ENCODE measurements at places on chromosomes 3 and 15.

DNA sequence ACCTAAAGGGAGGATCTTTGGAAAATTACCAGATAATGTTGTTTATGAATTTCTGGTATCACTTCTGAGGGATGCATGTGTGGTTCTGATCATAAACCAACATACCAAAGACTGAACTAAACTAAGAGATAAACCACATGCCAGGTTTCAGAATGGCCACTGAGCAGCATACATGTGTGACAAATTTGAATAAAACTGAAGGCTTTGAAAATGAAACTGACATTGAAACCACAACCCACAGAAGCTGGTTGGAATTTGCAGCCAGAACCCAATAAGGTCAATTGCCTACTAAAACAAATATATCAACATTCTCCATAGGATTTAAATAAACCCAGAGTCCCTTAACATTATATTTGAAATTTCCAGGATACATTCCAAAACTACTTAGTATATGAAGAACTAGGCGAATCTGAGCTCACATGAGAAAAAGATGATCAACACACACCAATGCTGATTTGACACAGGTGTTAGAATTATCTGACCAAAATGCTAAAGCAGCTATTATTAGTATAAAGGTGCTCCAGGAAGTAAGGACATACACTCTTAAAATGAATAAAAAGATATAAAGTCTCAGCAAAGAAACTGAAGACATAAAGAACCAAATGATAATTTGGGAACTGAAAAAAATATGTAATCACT lies 125.0 kb downstream of the ZNF280D start:
- DNase-seq, result no peak

GRCh38 chr3:155001289-155002010 lies 78.7 kb upstream of the MME start:
- DNase-seq, result no peak

DNA sequence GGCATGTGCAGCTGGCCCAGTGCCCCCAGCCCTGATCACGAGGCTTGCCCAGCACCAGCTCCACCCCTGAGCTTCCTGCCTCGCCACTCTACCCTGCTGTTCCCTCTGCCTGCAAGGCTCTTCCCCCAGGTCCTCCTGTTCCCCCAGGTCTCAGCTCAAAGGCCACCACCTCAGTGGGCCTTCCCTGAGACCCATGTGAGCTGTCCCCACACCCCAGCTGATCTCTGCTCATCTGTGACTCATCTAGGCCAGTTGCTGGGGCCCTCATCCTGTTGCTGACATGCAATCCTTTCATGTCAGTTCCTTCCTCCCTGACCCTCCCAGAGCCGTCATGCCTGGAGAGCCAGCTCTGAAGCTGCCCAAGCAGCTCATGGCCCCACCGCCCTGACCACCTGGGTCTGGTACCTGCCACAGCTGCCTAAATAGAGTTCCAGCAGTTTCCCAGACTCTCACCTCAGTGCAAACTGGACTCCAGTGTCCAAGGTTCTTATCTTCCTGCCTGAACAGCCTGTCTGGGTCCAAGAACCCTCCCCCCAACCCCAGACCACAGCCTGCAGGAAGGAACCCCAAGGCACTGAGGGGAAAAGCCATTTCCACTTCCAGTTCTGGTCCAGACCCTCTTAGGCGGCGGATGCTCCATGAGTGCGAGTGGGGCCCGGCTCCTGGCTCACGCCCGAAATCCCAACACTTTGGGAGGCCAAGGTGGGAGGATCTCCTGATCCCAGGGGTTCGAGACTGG lies 116.6 kb upstream of the IQSEC1 start:
- peak; percentile 45 for DNase-seq

GRCh38 chr3:141414800-141415462 lies 46.6 kb downstream of the ZBTB38 start:
- DNase-seq, result no peak

DNA sequence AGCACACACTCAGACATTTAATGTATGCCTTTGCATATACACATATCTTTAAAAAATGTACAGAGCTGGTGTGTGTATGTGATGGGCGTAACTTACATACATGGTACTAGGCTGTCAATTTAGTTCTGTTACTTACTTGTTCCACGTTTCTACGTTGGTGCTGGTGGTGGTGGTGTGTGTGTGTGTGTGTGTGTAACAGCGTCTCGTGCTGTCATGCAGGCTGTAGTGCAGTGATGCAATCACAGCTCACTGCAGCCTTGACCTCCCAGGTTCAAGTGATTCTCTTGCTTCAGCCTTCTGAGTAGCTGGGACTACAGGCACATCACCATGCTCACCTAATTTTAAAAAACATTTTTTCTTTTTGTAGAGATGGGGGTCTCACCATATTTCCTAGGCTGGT lies 64.2 kb downstream of the ISG20 start:
- DNase-seq, result no peak

DNA sequence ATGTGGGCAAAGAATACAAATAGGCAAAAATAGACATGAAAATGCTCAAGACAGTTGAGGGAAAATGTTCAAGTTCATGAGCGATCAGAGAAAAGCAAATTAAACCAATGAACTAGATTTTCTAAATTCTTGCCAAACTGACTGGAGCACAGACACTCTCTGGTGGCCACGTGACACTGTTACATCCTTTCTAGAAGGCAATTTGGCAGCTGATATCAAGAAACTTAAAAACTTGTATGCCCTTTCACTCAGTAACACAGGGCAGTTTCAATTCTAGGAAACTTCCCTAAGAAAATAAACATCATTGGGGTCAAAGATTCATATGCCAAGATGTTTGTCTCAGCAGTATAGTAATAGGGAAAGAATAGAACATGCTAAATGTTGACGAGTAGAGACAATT lies 52.2 kb downstream of the ABHD5 start:
- DNase-seq, result no peak

DNA sequence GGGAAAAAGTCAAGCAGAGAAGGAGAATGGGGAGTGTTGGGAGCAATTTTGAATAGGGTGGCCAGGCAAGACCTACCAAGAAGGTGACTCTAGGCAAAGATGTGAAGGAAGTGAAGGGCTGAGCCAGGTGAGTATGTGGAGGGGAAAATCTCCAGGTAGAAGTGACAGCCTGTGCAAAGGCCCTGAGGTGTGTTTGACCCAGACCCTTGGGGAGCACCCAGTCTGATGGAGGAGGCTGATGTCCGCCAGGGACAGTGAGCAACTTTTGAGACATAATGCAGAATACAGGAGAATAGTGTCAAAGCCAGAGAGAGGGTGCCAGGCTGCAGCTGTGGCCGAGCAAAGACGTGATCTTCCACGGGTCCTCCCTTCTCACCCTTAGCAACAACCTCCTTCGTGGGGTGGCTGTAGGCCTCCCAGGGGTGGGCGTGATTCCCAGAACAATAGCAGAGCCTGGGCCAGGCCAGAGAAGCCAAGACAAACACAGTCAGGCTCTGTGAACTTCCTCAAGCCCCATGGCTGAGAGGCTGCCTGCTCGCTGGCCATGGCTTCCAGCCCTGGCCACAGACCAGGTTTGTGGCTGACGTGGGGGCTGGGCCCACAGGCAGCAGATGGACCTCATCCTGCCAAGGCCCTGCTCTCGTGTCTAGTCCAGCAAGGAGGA lies 58.1 kb downstream of the SLC6A6 start:
- DNase-seq, result peak; percentile 60

DNA sequence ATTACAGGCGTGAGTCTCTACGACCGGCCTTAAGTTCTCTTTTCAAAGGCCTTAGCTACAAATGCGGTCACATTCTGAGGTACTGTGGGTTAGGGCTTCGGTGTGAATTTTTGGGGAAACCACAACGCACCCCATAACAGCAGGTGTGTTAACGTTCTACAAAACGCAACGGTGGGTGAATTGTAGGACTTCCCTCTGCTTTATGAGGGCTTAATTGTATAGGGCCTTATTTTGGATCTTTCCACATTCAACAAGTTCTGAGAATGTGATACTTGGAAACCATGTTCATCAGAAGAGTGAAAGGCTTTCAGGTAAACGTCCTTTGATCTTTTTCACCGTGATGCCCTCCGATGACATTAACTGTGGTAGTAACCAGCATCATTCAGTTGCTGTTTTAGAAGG lies 998.6 kb upstream of the CFAP20DC start:
- DNase-seq, result no peak

DNA sequence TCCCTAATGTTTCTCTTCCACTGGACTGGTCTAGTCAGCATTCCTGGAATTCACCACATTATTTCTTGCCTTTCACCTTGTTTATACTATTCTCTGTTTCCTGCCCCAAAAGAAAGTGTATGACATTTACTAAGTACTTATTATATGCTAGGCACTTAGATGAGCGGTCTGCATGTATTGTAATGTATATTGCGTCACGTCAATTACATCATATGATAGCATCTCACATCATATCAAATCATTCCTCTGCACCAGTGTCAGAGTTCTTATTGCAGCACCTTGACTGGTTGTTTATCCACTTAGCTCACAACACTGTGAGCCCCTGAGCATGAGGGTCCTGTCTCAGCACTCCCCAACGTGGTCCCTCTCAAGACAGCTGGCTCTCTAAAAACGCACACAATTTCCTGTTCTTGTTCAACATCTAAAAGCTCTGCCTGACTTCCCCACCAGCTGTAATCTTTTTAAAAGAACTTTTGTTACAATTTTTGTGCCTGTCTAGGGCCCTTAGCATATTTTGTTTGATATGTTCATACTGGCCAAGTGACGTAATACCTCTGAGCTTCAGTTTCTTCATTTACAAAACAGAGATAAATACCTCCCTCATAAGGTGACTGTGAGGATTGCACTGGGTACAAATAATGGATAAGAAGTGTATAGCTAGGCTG lies 58.8 kb downstream of the ARHGAP31 start:
- no peak for DNase-seq

DNA sequence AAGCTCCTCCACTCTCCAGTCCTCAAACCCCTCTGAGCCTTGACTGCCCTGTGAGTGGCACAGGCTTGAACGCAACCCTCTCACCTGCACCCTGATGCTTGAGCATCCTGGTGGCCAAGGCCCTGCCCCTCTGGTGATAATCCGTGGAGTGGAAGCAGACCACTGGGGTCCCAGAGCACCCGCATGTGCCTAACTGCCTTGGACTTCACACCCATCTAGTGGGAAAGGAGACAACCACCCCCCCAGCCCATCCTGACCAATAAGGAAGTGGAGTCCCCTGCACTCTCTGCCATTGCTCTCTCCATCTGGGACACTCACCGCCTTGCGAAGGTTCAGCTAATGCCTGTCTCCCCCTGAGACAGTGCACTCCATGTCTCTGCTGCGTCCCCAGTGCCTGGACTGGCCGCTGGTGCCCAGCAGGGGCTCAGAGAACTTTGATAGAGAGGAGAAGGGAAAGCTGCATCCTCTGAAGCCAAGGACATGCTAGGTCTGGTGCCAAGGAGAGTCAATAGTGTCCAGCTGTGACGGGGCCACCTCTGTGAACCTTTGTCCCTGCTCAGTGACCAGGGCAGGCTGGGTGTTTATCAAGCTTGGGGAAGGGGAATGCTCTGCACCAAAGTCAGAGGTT lies 3.4 kb downstream of the KLF15 start:
- DNase-seq, result no peak

DNA sequence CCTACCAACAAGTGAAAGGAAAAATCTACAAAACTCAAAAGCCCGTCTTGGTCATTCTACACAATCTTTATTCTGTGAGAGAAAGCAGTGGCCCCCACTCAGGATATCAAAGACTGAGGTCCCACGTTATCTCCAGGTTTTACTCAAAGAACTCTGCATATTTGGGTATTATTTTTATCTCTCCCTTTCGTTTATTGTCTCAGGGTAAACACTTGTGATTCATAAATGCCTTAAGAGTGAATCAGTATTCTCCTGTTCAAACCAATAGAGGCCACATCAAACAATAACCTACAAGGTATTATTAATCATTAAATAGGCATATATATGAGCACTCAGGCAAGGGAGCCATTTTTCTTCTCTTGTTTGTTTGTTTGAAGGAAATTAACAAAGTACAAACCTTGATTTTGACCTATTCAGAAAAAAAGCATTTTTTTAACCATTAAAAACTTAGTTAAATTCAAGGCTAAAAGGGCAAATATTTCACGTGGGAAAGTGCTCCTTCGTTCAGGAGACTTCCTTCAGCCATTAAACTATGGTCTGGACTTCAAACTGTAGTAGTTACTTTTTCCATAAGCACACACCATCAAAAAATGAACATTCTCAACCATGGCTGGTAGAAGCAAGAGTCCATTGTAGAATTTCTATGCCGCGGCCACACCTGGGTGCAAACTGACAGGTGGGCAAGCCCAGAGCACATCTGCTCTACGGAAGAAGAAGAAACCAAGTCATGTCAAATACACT lies 13.9 kb upstream of the HES1 start:
- no peak for DNase-seq

DNA sequence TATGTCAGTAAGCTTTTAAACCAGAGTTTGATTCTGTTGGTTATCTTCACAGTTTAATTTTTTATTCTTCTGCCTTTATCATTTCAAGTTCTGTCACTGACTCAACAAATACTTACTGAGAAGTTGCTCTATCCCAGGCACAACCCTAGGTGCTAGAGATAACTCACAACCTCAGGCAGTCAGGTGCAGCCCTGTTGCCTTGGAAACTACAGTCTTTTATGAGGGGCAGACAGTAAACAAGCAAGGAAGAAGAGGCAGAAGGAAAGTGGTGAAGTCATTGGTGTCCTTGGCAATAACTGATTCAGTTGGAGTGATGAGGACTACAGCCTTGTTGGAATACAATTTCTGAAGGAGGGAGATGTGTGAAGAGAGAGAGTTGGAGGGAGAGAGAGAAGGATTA lies 142.1 kb upstream of the LRTM1 start:
- DNase-seq, result no peak

DNA sequence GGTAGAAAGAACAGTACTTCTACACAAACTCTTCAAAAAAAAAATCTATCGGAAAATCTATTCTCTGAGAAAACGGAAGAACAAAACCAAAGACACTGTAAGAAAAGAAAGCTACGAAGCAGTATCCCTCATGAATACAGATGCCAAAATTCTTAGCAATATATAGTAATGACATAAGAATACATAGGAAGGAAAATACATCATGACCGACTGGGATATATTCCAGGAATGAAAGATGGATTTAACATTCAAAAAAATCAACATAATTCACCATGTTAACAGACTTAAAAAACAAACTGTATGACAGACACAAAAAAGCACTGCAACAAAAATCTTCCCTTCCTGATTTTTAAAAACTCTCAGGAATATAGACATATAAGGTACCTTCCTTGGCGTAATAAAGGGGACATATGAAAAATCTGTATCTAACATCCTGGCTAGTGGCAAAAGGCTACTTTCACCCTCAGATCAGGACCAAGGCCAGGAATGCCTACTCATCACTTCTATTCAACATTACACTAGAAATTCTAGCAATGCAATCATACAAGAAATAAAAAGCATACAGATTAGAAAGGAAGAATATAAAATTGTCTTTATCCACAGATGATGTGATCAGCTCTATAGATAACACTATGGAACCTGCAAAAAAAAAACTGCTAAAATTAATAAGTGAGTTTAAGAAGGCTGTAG lies 77.6 kb upstream of the XXYLT1 start:
- DNase-seq, result no peak

DNA sequence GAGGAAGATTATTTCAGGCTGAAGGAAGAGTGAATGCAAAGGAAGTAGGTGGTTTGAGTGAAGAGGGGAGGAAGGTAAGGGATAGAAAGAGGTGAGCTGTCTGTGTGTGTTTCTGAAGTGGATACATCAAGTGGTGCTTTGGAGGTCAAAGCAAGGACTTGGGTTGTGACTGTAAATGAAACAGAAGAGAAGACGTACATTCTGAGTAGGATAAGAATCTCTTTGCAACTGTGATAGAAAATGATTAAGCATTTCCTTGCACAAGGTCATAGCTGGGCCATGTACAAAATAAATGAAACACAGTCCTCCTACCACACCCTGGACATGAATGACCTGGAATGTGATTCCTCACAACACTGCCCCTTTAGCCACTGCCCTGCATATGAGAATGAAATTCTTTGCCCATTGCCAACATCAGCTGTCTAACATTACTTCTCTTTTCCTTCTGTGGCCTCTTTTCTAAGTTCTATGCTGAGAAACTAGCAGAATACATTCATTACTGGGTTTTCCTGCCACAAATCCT lies 28.3 kb upstream of the MINDY4B start:
- DNase-seq, result no peak

All from femur (tissue), 1 donor.